Right hindlimb (tissue), 1 donor: ENCODE measurements at places on chromosomes 5 and 9.
A peak's percentile ranks its signal among the peaks of the same experiment; 100 is the strongest.

DNA sequence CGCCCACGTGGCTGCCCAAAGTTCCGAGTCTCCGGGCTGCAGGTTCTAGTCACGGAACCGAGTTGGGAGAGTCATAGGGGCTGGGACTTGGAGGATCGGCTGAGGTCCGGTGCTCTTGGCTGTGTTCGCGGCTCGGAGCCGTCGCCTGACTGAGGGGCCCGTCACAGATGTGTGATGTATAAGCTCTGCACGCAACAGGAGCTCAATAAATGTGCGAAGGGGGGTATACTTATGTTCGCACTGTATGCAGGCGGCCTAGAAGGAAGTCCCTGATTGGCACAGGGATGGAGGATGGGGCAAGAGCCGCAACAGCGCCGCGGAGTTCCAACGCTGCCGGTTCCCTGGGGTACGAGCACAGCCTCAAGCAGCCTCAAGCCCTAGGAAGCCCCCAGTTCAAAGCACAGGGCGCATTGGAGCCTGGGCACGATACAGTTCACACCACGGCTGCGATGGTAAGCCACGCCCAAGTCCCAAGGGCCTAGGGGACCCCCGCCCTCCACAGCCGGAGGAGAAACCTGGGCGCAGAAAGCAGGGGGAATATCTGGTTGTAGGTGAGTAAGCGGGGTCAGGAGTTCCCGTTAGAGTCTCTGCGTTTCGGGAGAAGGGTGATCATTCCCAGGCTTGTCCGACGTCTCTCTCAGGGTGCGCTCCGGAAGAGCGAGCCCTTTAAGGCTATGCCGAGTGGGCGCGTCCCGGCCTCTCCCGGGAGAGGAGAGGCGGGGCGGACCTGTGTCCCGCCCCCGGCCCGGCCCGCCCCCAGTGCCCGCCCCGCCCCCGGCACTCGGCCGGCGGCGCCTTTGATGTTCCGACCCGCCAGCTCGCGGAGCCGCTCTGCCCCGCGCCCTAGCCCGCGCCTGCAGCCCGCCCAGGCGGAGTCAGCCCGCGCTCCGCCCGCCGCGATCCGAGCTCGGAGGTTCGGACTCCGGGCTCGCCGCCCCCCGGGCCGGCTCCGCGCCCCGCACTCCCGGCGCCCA is at the start of gene TCF7:
TCF7 (plus strand) TSS at position 780 of the 974 bp plus-strand sequence. CDS start 226 bp downstream, outside the sequence.
- DNase-seq: peak; percentile 77

DNA sequence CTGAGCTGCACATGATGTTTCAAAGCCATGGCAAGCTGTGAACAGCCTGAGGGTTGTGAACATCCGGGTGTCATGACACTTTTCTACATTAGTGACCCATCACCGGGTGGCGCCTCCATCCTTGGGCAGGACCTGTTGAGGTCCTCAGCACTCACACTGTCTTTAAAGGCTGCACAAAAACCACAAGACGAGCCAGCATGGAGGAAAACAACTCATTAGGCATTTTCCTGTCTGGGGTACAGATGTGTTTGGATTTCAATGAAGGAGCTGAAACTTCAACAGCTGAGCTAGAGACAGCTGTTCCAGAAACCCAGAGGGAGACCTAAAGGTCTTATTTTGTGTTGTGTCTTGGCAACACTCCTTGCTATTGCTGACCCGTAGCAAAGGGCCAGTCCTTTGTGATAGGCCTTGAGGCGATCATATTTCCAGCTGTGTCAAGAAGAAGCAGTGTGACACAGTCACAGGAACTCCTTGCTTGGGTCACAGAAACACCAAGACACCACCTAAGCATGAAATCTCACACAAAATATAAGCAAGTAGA is 151.8 kb upstream of the VLDLR start:
- peak; percentile 82 for DNase-seq

DNA sequence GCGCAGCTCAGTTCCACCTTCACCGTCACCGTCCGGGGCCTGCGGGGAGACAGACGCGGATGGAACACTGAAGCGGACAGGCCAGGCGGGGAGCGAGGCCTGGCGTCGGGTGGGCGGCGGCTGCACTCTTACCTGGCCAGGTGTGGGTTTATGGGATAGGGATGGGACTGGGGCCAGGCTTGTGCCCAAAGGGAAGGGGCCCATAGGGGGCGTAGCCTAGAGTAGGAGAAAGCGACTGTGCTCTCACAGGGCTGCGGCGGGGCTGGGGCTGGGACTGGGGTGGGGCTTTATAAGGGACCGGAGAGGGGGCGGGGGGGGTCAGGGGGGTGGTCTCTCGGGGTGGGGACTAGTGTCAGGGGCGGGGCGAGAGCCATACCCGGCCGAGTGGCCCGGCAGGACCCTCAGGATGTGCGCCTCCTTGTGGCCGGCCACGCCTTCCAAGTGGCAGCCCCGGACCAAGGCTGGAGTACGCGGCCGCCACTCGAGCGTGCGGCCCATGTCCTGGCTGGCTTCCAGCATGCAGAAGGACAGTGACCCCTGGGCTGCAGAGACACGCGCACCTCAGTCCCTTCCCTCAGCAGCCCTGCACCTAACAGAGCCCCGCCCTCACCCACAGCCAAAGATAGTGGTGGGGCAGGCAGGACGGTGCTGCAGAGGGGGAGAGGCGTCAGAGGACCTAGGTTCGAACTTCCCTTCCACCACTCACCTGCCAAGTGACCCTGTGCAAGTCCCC is 22.8 kb downstream of the FPGS start:
- DNase-seq: no peak

- no peak for DNase-seq
Observed at GRCh38 chr5:125377141-125377540, 630.7 kb upstream of the ZNF608 start.

- no peak for DNase-seq
Observed at GRCh38 chr5:121581588-121581987, 270.1 kb upstream of the FTMT start.

GRCh38 chr9:13128266-13128860 is 151.1 kb downstream of the MPDZ start:
- no peak for DNase-seq
